Activated CD4-positive, alpha-beta T cell treated with anti-CD3 and anti-CD28 coated beads, Interleukin-2, amount 50 U/mL, for 1 hour (primary cell): ENCODE measurements at places on chromosomes 1 and 21.

DNA sequence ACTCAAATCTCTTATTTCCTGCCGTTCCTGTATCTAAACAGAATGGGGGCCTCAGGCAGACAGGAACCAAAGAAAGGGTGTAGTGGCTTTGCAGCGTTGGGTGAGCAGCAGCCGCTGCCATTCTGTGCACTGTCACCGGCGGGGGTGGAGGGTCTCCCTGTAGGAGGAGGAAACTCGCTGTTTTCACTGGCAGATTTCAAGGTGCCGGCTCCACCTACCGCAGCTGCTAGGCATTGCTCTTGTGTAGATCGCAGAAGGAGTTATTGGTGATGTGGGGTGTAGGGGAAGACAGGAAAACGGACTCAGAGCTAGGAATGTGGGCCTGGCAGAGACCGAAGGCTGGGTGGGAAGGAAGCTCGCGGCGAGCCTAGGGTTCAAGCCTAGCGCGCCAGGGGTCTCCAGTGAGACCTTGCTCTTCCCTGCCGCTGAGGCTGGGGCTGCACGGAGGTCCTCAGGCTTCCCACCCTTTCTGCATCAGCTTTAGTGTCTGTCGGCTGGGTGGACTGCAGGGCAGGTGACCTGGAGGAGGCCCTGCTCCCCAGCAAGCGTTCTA lies 20.8 kb downstream of the ATP5PO start:
- peak; percentile 53 for DNase-seq

- no peak for DNase-seq
Observed at GRCh38 chr1:91559838-91560565, 59.4 kb downstream of the CDC7 start.

DNA sequence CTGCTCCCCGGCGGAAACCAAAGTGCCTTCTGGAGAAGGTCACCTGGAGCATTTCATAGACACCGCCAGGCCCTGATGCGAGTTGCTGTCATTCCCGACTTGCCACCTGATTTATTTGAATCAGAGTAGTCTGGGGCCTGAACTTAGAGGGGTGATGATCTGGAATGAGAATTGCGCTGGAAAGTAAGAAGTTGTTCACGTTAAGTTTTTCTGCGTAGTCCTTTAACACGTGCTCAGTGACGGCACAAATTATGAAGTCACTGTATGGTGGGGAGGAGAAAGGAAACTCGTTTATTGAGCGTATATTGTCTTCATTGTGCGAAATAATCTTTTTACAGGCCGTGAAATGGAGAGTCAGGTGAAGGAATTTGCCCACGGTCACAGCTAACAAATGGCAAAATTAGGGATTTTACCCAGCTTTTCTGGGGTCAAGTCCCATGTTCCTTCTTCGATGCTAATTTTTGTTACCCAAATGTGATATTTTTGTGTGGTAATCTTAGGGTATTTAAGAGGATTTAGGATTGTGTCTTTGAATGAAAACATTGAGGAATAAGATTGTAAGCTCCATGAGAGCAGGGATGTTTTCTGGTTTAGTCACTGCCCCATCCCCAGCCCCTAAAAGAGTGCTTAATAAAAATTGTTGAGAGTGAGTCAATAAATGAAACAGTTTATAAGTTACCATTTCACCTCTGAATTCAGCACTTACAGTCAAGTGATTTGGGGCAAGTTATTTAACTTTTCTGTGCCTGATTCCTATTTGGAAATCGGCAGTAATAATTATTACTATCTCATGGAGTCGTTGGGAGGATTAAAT lies 46.4 kb upstream of the NBL1 start:
- DNase-seq: no peak

DNA sequence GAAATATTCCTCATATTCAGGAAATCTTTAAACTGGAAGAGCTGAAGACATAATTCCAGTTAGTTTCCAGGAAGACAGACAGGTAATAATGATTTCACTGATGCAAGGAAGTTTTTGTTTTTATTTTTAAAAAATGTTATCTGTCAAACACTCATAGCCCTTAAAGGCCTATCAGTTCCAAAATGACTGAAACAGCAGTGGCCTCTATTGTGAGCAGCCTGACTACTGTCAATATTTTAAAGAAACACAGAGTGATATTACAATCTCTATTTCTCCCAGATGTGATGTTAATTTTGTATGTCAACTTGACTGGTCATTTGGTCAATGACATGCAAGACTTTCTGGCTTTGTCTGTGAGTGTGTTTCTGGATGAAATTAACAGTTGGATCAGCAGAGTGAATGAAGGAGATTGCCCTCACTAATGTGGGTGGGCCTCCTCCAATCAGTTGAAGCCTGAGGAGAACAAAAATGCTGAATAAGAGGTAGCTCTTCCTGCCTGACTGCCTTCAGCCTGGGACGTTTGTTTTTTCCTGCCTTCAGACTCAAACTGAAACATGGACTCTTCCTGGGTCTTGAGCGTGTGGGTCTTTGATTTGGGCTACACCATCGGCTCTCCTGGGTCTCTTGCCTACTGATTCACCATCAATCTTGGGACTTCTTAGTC lies 31.3 kb upstream of the SLC30A10 start:
- no peak for DNase-seq

DNA sequence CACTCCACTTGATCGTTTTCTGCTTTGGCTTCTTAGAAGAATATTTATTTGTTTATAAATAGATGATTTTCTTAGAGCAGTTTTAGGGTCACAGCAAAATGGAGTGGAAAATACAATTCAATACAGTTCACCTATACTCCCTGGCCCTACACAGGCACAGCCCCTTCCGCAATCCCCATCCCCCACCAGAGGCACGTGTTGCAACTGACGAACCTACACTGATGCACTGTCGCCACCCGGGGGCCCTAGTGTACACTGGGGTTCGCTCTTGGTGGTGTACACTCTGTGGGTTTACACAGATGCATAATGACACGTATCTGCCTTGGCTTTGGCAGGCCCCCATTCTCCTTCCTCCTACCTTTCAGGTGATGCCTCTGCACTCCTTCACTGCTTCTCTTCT lies 8.0 kb downstream of the ECHDC2 start:
- no peak for DNase-seq

DNA sequence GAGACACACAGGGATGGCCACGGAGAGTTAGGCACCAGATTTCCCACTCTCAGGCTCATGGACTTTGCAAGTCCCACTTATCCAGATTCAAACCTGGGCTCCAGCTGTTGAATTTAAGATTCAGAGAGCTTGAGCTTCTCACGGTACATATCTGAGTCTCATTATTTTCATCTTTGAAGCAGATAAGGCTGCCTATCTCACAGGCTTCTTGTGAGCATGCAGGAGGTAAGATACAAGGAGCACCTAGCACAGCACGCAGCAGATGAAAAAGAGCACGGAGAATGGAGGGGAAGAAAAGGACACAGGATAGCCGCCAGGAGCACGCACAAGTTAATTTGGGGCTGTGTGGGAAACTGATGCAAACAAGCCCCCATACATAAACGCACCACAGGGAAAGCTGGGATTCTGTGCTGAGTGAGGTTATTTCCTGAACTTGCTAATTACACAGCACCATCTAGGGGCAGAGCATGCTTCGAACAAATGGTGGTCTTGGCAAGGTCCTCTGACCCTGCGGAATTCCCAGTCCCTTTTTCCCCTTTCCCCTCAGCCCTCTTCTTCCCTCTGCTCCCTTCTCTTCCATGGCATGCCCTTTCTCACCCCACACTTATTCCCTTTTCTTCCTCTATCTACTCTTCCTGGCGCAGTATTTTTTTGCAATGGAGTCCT lies 134.7 kb upstream of the VANGL1 start:
- DNase-seq: no peak

GRCh38 chr1:192235127-192235526 lies 76.9 kb downstream of the RGS18 start:
- DNase-seq: no peak

DNA sequence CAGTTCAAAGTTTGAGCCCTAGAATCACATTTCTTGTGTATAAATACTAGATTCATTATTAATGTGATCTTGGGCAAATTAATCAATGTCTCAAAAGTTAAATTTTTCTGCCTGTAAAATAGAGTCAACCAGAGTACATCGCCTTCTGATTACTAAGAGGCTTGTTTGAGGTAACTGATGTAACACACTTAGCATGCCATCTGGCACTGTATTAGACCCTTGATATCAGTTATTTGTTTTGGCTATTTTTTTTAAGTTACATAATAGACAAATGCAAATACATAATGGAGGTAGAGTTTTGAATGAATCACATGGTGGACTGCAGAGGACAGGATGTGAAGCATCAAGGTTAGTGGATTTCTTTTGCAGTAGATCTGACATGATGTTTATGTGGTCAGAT lies 298.4 kb downstream of the ADGRL2 start:
- DNase-seq: no peak

DNA sequence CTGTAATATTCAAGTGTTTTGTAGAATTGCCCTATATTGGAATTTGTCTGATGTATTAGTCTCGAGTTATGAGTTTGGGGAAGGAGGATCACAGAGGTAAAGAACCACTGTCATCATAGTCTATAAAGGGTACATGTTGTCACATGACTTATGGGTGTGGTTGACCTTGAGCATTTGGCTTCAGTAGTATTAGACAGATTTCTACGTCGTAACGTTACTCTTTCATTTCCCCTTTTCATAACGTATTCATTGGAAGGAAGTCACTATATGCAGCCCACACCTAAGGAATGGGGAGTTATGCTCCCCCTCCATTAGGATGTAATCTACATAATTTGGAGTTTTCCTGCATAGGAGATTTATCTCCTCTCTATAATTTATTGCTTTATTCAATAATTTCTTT lies 110.1 kb upstream of the VAV3 start:
- no peak for DNase-seq

GRCh38 chr1:11444907-11445306 lies 34.0 kb upstream of the DISP3 start:
- no peak for DNase-seq

GRCh38 chr1:63817152-63817667 lies 43.4 kb downstream of the ROR1 start:
- DNase-seq: no peak

DNA sequence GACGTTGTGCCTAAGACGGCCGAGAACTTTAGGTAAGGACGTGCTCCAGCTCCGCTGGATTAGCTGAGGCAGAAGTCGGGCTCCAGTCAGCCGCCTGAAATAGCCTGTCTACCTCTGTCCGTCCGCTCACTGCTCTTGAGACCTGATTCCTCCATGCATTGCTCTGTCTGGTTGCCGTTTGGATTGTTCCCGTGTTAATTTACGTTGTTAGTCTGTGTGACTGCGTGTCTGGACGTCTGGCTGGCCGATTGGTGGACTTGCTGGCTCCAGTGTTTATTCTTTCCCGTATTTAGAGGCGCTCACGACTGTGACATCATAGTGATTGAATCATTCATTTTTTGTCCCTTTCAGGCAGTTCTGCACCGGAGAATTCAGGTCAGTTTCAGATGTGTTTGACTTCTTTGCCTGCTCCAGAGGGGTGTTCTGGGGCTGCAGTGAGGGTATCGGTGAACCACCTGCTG lies 684 bp downstream of the PPIH start:
- DNase-seq: no peak

- no peak for DNase-seq
Observed at GRCh38 chr1:219365451-219365850, 191.8 kb downstream of the LYPLAL1 start.

DNA sequence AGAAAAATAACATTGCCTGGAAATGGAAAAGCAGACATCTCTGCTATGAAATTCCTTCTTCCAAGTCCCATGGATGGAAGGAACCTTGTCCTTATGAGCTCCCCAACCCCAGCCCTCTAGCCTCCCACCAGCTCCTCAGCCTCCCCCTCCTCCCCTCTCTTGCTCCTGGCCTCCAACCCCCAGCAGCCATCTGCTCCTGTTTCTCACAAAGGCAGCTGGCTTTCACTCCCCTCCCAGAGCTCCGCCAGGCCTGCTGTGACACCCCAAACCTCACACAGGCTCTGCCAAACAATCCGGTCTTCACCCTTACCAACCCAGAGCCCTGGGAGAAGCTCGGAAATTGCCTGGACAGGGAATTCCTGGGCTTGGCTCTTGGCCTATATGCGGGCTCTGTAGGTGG lies 69.2 kb downstream of the KLHDC7A start:
- no peak for DNase-seq

DNA sequence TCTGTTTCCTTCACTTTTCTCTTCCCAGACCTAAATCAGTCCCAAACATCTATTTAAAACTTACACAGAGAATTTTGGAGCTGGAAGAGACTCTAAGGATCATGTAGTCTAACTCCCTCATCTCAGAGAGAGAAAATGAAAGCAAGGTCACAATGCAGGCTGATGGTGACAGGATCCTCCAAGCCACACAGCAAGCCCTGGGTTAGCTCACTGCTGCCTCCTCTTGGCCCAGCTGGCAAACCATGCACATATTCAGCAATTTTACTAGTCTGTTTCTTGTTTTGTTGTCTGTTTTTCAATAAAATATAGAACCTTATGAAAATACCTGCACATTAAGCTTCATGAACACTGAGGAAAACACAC lies 27.7 kb upstream of the LY9 start:
- peak; percentile 87 for DNase-seq

- no peak for DNase-seq
Observed at GRCh38 chr21:34916446-34916845, 132.7 kb downstream of the RUNX1 start.

- no peak for DNase-seq
Observed at GRCh38 chr1:245688536-245689453, 534.0 kb downstream of the KIF26B start.

GRCh38 chr1:61094677-61095469 lies 12.5 kb downstream of the NFIA start:
- DNase-seq: no peak

GRCh38 chr1:163656095-163656759 lies 334.5 kb downstream of the NUF2 start:
- DNase-seq: no peak

- no peak for DNase-seq
Observed at GRCh38 chr1:230301822-230302221, 124.3 kb downstream of the PGBD5 start.

DNA sequence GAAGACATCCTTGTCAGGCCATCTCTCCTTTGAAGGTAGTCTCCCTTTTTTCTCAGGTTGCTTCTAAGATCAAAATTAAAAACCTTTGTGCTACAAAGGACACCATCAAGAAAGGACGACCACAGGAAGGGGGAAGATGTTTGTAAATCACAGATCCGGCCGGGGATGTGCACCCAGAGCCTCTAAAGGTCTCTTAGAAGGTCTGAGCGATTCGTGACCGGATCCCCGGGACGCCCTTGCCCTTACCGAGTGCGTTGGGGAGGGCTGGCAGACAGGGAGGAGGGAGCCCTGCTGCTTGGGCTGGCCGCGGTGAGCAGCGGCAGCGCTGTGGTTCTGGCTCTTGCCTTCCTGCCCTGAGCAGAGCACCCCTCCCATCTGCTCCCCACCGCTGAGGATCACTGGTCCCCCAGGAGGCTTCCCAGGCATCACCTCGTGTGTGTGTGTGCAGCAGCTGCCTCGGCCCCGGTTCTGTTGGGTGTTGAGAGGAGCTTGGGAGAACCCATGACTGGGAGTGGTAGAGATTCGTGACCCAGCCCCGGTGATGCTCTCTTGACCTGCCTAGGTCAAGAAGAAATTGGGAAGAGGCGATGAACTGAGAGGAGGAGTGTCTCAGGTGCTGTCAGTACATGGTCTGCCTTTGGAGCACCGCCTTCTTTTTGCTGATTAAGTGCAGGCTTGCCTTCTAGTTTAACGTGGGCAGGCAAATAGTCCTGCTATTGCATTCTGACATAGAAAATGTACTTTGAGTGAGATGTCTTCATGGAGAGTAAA lies 34.5 kb downstream of the AGPAT3 start:
- DNase-seq: no peak

GRCh38 chr1:208737922-208738321 lies 493.7 kb upstream of the PLXNA2 start:
- DNase-seq: no peak
